ENCODE measurements at places on chromosomes 7 and 10.

DNA sequence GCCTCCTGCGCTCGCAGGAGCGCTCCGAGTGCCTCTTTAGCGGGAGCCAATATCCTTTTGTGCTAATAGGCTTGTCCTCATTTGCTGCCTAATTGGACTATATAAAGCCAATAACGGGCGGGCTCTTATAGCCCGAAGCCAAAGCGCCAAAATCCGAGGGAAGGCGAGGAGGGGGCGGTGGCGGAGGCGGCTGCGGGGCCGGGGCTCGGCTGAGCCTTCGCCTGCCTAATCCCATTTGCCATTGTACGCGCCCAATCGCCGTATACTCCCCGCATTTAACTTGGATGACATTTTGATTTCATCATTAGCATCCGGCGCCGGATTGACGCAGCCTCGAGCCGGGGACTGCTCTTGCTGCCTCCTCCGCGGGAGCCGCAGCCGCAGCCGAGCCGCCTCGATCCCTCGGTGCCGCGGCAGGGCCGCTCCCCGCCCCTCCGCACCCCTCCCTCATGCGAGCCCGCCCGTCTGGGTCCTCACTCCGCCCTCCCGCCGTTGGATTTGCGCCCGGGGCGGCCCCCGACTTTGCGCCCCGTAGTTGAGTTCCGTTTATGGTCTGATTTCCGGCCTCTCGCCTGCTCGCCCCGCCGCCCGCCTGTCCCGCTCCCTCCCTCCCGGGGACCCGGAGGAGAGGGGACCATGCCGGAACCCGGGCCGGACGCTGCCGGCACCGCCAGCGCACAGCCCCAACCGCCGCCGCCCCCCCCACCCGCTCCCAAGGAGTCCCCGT is at the start of gene HMX3:
Gene HMX3, plus strand, starts transcription at position 556 of the 727 bp plus-strand sequence. Its CDS starts 81 bp downstream, at position 637.
- DNase-seq = no peak

DNA sequence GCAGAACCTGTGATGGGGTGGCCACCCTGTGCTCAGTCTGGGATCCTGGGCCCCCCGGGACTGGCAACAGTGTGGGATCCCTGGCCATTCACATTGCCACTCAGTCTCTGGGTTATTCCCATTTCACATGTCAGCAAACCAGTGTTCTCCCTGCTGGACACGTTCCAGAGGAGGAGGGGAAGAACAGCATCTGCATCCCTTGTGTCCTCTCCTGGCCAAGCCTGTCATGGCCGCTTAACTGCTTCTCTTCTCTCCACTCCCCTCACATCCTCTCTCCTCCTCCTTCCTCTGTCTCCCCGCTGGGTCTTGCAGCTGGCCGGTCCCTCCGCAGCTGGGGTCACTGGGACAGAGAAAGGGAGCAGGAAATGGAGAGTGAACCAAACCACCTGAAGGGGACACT is 74.4 kb downstream of the C10orf105 start:
- no peak for DNase-seq

DNA sequence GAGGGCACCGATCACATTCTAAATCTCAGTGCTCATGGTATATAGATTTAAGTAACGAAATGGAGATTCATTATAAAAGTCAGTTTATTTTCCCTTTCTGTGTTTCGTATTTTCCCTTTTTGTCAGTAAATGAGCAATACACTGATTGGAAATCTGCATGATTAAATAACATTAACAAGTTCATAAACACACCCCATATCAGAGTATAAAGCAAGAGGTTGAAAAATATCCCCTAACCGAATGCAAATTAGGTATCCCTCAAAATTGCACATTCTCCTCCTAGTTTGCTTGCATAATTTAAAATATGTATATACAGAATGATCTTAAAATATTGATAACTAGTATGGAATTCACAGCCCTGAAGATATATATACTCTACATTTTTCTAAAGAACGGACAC is 64.6 kb downstream of the SLC37A3 start:
- no peak for DNase-seq

GRCh38 chr7:108697254-108697653 is 127.6 kb downstream of the DNAJB9 start:
- no peak for DNase-seq

DNA sequence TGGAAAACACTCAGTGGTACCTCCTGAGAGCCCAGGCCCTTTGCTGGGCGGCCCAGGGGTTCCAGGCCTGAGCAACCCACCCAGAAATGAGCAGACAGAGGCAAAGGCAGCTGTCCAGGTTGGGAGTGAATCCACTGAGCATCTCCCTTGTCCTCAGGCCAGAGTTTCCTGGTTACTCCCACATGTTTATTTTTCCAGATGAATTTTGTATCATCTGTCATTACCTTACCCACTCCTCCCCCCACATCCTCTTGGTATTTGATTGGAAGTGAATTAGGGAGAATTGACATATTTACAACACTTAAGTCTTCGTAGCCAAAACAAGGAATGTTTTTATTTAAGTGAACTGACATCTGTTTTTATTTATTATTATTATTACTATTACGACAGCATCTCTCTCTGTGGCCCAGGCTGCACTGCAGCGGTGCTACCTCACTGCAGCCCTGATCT is 13.2 kb upstream of the LMBR1 start:
- DNase-seq = no peak

- peak; percentile 85 for DNase-seq
Observed at GRCh38 chr10:43407576-43408330, 1.2 kb downstream of the HNRNPF start.

GRCh38 chr10:125023255-125023654 is 81.3 kb downstream of the ZRANB1 start:
- DNase-seq = no peak

DNA sequence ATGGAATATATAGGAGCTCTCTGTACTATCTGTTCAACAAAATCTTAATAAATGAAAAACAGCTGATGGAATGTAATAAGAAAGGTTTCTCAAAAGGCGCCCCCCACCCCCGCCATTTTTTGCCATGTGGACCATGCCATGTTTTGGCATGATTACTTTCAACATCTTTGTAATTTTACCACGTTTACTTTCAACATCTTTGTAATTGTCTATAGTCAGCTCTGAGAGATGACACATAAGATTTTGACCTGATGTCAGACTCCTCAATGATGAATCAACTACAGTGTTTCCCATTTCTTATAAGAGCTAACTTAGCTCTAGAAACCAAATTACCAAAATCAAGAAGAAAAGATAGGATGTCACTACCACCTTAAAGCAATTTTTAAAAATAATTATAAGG is 144.9 kb upstream of the AHR start:
- no peak for DNase-seq

DNA sequence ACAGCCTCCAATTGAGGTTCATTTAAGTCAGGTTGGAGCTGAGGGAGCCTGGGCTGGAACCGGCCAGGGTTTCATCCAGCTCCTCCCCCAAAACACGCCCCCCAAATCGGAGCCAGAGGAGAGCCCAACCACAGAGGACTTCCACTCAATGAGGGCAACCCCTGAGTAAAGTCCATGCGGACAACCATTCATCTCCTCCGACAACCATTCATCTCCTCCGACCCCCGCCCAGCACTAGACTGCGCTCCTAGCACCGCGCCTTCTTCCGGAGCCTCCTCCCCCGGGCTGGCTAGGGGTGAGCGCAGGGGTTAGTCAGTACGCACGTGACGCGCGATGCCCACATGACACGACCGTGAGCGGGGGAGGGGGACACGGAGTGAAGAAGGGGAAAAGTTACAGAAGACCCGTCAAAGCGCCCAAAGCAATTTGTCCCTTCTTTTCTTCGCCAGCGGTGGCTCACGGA is 1.4 kb downstream of the MAGI2 start:
- DNase-seq = peak; percentile 83

- DNase-seq = no peak
Observed at GRCh38 chr10:130515670-130516069, 379.5 kb downstream of the GLRX3 start.

DNA sequence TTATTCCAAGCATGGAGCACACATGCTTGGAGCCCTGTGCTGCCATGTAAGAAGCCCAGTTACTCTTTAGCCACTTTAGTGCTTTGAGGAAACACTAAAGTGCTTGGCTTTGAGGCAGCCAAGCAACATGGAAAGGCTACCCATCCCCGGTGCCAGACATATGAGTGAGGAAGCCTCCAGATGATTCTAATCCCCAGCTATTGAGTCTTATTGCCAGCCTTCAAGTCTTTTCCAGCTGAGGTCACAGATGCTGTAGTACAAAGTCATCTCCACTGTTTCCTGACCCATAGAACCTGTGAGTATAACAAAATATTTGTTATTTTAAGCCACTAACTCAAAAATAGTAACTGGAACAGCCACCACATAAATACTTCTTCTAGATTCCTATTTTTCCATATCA is 91.4 kb upstream of the CYP26C1 start:
- DNase-seq = no peak

DNA sequence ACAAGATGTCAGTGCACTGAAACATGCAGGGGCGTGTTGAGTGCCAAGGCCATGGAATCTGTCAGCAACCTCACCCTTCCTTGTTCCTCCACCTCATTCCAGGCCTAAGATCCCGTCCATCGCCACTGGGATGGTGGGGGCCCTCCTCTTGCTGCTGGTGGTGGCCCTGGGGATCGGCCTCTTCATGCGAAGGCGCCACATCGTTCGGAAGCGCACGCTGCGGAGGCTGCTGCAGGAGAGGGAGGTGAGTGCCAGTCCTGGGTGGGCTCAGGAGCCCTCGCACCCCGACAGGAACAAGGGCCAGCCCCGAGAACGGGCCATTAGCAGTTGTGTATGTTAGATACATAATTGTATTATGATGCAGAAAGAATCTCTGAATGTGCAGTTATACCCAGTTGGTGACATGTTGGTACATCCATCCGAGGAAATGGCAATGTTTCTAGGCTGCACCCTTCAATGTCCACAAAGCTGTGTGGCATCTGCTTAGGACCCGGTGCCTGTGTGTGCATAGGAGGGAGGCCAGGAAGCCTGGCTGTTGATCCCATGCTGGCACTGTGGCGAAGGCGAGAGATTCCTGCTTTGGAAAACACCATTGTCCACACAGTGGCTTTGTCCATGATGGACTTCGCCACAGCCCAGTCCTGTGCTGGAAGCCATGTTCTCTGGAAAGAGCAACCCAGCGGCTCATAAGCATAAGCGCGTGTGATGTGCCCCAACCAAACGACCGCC is 154.2 kb downstream of the EGFR start:
- no peak for DNase-seq

DNA sequence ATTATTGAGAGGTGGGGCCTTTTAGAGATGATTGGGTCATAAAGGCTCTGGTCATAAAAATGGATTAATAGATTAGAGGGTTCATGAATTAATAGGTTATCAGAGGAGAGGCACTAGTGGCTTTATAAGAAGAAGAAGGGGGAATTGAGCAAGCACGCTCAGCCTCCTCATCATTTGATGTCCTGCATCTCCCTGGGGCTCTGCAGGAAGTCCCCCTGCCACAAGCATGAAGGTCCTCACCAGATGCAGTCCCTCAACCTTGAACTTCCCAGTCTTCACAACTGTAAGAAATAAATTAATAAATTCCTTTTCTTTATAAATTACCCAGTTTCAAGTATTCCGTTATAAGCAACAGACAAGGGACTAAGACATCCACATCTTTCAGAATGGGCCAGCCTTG is 17.1 kb upstream of the C10orf67 start:
- DNase-seq = no peak

DNA sequence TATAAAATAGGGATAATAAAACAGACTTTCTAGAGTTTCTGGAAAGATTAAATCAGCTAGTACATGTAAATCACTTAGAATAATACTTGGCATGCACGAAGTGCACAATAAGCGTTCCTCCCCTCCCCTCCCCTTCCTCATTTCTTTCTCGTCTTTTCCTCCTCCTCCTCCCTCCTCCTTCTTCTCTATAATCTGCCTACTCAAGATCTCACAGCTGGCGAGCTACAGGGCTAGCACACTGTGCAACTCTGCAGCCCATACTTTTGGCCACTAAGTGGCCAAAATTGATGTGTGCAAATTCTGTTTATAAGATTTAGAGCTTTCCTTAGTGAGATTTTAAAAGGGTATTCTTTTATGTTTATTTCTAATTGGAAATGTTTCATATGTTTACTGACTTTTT is 565.3 kb downstream of the PHTF2 start:
- no peak for DNase-seq

GRCh38 chr7:18399436-18400235 is 95.9 kb upstream of the HDAC9 start:
- no peak for DNase-seq

- peak; percentile 57 for DNase-seq
Observed at GRCh38 chr10:77643795-77644468, 6.3 kb upstream of the KCNMA1 start.

DNA sequence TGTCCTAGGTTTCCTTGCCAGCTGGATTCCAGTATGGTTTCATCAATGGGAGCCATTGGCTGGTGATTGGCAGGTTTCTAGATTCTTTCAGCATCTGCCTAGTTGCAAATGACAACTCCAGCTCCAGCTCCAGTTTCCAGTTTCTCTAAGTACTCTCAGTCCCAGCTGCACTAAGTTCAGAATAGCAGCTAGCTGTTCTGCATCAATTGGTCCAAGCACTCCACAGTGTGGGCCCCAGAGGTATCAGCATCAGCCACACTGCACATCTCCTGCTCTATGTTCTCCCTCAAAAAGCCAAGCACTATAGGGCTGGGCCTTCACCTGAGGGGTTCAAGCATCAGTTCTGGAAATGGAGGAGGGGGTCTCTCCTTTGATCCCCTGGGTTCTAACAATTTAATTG is 143.4 kb downstream of the VPS50 start:
- DNase-seq = no peak

DNA sequence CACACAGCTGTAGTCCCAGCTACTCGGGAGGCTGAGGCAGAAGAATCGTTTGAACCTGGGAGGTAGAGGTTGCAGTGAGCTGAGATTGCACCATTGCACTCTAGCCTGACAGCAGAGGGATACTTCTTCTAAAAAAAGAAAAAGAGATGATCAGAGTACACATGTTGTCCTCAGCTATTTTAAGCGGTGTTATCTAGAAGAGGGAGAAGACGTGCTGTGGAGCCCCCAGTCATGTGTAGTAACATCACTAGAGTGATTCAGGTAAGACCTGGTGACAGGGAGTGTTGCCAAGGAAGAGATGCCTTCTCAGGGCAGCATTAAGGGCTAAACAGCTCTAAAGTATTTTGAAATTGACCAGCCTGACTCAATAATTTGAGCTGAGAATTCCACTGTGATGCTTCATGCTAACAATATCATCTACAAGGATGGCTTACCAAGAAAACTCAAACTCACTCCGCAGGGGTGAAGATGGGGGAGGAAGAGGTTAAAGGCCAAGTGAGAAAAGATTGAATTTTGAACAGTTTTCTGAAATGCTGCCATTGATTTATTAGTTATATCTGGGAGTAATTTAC is 97.4 kb downstream of the KLF6 start:
- DNase-seq = no peak

DNA sequence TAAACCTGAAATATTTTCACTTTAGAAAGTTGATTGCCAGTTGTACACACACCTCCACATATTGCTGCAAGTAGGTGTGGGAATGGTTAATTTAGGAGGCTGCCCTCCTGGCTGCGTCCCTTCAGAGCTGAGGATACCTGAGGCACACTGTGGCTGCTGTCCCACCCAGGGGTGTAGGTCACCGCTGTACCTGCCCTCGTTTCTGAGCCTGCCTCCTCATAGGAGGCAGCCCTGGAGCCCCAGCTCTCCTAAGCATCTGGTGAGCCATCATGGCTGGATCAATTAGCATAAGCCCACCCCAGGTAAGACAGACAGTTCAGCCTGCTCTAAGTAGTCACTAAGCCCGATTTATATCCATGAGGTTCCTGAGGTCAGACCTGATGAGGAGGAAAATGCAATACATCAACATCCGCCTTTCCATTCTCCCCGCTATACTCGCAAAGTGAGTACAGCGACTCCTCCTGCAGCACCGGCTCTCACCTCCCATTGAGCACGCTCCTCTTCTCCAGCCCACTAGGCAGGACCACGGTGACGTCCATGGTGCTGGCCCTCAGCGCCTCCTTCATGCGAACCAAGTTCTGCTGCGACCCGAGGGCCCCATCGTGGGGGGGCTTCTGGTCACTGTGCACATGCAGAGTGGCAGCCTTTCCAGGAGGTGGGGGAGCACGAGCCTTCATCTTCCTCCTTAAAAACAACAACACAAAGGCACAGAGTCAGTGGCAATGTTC is 97.2 kb downstream of the COBL start:
- no peak for DNase-seq
